ENCODE measurements at places on chromosomes 7 and 10. TPM values are rescaled to one million over a fixed set of nuclear protein-coding genes. Genes with fewer than 3 reads are reported as not detected.

CH25H gene
- polyA plus RNA-seq = not detected

UPF2 gene
- 32.0 TPM for polyA plus RNA-seq

DNA sequence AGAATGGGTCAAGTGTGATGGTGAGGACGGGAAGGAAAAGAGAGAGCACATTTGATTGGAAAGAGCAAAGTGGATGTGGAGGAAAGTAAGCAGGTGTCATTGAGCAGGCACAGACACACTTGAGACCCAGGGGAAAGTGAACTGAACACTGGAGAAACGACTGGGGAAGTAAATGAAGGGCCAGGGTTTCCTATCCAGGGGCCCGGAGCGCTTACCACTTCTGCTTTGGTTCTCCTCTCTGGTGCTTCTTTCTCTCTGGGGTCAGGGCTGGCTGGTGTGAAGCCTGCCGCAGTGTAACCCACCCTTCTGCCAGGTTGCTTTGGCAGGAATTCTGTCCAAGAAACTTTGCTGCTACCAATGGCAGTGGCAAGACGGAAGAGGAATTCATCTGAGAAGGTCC is 219.3 kb downstream of the SKAP2 start:
- DNase-seq = no peak

DNA sequence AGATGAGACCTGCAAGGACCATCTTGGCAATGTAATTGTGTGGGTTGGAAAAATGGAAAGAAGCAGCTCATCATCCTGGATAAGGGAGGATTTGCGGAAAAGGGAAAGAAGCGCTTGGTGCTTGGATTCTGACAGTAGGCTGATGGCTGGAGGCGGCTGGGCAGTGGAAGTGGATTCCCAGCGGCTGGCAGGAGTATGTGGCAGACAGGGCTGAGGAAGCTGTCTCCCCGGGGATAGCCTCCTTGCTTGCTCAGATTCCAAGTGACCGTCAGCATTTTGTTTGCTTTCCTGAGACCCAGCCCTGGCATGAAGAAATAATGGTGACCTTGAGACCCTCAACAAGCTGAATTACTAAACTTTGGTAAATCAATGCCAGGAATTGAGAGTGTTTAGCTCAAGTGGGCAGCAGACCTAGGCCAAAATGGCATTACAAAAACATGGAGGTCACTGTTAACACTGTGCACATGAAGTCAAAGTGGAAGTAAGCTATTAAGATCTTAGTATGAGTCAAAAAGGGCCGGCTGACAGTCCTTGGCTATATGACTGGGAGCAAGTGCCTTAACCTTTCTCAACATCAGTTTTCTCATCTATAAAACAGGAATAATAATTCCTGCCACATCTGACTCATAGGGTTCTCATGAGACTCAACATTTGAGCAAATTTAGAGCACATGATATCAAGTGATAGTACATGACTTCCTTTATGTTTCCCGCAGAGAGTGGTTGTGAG is 21.3 kb downstream of the SLC25A28 start:
- DNase-seq = no peak

GRCh38 chr7:26319636-26320035 is 28.0 kb downstream of the SNX10 start:
- no peak for DNase-seq

DNA sequence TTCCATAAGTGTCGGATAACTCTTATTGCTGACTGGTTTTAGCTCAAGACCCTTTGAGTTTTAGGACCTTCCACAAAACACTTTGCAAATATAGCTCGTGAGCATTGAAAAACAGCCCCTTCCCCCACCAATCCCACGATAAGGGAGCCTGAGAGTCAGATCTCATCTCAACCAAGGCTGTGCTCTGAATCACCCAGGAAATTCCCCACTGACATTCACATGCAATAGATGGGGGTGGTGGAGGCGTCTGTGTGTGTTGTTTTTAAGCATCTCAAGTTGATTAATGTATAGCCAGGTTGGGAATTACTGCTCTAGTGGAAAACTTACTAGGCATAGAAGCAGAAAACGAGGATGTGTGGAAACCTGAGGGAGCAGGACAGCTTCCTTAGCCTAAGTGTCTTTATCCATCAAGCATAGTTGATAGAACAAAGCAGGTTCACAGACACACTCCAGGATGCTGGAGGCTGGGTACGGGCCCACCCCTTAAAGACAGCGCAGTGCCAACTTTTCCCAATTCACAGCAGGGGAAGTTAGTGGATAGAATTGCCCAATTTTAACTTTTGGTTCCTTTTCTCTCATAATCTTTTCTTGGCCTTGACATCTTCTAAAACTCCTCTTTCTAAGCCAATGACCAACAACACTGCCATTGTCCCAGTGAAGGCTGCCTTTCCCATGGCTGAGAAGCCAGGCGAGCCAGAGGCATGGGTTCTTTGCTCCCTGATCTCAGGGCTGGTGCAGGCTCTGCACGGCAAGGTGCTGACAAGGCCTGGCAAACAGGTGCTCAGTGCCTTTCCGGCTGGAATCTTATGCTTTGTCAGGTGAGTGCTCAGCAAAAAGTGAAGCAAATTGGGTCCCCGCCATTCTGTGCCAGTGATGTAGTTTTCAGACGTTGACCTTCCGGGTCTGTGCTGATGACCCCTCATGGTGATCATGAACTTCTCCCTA is 98.5 kb upstream of the INSIG1 start:
- no peak for DNase-seq

DNA sequence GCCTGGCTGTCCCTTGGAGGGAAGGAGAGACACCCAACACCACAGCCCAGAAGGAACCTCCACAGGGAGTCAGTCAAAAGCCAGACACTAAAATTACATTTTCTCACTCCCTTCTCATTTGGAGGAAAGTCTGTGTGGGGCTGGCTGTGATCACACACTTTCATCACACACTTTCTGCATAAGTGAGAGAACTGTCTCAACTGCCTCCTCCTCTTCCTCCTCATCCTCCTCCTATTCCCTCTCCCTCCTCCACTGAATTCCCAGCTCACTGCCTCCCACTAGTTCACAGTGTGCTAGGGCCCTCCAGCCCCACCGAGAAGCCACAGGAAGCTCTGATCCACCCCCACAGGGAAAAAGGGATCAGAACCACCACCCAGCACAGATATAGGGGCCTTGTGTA is 91.6 kb downstream of the KCNMA1 start:
- no peak for DNase-seq

GRCh38 chr7:148735141-148735540 is 36.4 kb downstream of the CUL1 start:
- no peak for DNase-seq
